Muscle of arm (tissue), 14 donors: ENCODE measurements at places on chromosomes 5 and 9.

DNA sequence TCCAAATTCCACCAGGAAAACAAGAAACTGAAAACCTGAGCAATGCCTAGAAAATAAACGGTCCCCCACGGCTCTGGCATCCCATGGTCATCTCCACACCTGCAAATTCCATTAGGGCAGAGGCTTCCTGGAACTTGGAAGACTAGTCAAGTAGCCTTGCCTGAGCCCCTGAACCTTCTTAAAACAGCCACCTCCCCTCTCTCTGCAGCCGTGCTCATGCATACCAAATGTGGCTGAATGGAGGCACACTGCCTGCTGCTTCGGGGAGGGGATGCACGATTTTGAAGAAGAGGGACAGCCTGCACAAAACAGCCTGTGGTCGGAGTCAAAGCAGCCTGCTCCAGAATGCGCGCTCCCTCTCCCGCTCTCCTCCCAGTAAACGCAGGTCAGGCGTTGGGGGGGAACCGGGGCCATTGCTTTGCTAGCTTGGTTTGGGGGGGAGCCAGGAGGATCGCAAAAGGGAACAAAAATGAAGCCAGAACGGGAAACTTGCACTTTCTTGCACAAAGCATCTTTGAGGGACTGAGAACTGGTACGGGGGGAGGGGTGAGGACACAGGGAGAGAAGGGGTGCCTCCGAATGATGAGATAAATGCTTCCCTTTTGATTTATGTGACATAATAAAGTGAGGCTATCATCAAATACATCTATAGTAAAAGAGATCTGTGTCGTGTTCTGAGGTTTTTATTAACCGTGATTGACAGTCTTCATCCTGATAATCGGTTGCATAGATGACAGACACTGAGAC is at the start of gene TRPM3:
Gene TRPM3, minus strand, starts transcription at position 347 of the 747 bp plus-strand sequence. Its CDS starts 267 bp downstream, at position 80.
- no peak for DNase-seq

DNA sequence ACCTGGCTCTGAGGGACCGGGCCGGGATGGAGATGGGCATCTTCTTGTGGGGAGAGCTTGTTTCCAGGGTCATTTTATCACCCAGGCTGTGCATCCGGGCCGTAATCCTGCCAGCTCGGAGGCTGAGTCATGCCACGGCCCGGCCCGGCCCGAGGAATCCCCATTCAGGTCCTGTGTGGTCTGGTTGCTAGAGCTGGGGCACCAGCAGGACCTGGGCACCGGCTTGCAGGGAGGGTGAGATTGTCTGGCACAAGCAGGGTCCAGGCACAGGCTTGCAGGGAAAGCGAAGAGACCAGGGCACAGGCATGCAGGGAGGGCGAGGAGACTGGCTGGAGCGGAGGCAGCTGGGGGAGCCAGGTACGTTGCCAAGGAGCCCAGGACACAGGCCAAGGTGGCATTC is 106.8 kb downstream of the RXRA start:
- no peak for DNase-seq

- DNase-seq = no peak
Measured at GRCh38 chr9:130526854-130527650, 52.3 kb upstream of the FUBP3 start.

- no peak for DNase-seq
Measured at GRCh38 chr5:146548781-146549449, 32.9 kb upstream of the GPR151 start.

GRCh38 chr5:107289030-107289714 is 381.6 kb downstream of the EFNA5 start:
- no peak for DNase-seq

DNA sequence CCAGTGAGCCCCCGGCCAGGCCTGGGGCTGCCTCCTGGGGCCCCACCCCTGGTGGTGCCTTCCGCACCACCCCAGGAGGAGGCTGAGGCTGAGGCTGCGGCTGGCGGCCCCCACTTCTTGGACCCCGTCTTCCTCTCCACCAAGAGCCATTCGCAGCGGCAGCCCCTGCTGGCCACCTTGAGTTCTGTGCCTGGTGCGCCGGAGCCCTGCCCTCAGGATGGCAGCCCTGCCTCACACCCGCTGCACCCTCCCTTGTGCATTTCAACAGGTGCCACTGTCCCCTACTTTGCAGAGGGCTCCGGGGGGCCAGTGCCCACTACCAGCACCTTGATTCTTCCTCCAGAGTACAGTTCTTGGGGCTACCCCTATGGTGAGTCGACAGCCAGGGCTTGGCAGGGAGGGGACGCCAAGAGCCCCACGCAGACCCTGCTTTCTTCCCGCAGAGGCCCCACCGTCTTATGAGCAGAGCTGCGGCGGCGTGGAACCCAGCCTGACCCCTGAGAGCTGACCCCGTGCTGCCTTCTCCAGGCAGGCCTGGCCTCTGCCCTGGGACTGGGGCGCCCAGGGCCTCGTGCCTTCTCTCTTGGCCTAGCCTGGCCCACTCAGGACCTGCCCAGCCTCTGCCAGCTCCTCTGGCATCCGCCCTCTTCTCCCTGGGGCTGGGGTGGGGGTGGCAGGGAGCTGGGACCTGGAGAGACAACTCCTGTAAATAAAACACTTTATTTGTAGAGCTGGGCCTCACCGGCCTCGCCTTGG is 4.0 kb upstream of the EHMT1 start:
- DNase-seq = no peak

DNA sequence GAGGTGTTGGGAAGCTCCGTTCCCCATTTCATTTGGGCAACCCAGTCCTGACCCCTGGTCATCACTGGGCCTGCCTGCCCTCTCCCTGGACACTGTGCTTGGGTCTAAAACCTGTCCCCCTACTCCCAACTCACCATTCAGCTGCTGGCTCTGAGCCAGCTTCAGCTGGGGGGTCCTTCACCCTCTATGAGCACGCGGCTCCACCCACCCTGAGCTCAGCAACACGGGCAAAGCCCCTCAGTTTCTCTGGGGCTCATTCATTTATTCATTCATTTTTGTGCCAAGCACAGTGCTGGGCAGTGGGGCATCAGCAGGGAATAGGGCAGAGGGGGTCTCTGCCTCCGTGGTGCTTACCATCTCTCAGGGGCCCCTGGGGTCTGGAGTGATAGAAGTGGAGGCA is 199.8 kb upstream of the MVB12B start:
- no peak for DNase-seq

DNA sequence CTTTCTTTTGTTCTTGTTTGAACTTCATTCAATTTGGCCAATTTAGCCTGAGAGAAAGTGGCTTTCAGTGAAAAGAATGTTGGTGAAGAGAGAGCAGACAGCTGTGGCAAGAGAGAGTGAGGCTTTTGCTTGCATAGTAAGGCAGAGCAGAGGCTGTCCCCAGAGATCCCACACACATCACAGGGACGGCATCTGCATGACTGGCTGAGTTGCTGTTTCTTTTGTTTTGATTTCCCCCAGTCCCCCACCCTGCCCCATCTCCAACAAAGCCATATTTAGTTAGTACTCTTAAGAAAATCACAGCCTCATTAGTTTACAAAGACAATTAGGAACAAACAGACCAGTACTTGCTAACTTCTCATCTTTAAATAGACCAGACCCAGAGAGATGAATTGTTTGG is 363.9 kb upstream of the SEMA6A start:
- DNase-seq = no peak

- peak; percentile 78 for DNase-seq
Measured at GRCh38 chr9:91193087-91193657, 168.5 kb downstream of the AUH start.

- no peak for DNase-seq
Measured at GRCh38 chr5:19605846-19606407, 382.1 kb downstream of the CDH18 start.

- no peak for DNase-seq
Measured at GRCh38 chr5:33772380-33772897, 119.4 kb downstream of the ADAMTS12 start.

DNA sequence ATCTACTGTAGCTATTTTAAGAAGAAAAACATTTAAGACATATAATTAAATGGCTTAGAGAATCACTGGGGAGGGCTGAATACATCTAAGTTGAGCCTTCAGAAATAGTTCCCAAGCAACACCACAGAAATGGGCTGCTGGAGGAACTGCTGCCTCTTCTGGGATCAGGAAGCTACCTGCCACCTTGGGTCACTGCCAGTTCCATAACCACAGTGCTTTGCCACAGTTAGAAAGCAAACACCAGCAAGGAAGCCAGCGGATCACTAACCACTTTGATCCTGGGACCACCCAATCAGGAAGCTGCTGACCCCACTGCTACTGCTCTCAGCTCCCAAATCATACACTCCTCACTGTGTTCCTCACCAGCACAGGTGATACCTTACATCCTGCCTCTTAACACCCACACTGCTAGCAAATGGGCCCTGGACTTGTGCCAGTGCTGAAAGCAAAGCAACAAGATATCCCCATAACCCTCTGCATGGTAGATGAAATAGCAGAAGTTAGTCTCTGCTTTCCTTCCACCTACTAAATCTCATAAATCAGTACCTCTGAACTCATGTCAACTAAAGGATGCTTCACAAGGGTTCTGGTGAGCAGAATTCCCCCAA is 346.9 kb downstream of the DEPDC1B start:
- no peak for DNase-seq

GRCh38 chr9:21153336-21154017 is 11.8 kb upstream of the IFNW1 start:
- no peak for DNase-seq

DNA sequence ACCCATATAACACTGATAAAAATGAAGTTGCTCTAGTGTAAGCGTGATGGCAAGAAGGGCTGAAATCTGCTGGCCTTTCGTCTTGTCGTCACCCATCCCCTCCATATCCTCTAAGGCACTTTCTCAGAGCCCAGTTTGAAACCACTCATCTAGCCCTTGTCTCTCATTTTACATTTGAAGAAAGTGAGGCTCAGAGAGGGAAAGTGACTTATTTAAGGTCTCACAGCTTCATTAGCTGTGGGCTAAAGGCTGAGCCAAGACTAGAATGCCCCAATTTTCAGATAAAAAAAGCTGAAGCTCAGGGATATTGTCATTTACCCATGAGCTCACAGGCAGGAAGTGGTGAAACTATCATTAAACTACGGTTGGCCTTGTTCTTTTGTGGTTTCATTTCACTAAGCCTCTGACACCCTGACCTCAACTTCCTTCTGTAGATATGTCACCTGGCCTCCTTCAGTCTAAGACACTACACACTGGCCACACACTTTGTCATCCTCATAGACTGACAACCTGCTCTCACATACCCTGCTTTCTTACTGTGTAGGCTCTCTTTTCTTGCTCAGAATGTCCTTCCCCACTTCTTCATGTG is 176.7 kb upstream of the DMAC1 start:
- DNase-seq = no peak

- no peak for DNase-seq
Measured at GRCh38 chr5:51384281-51384840, 1.1 kb downstream of the ISL1 start.

DNA sequence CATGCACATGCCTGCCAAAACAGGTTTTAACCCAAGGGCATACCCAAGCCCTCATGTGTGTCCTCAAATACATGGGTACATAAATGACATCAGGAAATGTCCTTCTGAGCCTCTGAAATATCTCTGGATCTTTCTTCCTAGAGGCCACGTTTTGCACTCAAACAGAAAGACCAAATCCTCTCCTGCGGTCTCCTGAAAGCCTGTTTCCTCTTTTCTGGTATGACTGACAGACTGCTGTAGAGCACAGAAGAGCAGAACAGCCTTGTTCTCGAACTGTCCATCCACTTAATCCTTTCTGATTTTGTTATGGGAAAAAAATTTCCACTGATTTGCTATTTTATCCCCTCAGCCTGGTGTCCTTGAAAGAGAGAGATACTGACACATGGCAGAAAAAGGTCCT is 107.2 kb downstream of the ASTN2 start:
- no peak for DNase-seq

DNA sequence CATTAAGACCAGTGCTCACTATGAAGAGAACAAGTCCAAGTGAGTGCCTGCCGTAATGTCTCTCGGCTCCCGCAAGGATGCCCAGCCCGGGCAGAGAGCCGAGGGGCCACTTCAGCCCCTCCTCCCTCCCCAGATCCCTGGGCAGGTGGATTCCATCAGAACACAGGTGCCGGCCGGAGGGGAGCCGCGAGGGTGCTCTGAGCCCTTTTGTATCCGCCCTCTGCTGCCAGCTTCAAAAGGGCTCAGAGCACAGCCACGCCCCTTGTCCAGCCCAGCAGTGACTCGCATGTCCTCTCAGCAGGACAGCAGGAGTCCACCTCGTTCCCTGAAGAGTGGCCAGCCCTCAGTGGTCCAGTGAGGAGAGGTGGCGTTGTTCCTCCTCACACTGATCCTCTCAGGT is 43.9 kb downstream of the CYFIP2 start:
- no peak for DNase-seq

GRCh38 chr5:44506561-44506960 is 117.3 kb upstream of the FGF10 start:
- no peak for DNase-seq

DNA sequence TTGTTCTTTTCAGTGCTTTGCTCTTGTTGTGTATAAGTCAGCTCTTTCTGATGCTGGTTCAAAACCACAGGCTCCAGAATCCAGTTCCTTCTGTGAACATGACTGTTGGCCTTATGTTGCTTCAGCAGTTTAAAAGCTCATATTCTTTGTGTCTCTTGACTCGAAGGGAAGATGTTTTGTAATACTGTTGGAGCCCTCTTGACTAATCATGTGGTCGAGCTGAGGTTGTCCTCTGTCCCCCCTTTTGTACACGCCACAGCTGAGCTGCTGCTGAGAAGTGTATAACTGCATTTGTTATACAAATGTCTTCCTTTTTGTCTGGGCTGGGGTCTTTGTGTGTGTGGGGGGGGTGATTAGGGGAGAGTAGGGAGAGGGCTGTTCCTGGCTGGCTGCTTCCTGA is 35.8 kb downstream of the SLC36A1 start:
- DNase-seq = no peak

DNA sequence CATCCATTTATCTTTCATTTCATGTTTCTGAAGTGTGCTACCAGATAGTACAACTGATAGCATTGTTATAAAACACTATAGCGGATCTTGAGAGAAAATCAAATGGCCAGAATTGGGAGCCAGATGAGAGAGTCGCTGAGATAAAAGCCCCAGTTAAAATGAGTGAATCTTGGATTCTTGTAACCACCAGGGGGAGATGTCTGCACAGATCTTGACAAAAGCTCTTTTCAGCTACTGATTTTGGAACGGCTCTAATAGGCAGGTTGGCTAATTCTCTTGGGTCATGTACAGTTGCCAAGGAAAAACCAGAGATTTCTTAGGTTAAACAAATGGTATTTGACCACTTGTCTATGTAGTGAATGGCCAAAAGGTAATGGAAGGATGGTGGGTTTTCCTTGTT is 21.7 kb downstream of the F2RL2 start:
- peak; percentile 60 for DNase-seq

DNA sequence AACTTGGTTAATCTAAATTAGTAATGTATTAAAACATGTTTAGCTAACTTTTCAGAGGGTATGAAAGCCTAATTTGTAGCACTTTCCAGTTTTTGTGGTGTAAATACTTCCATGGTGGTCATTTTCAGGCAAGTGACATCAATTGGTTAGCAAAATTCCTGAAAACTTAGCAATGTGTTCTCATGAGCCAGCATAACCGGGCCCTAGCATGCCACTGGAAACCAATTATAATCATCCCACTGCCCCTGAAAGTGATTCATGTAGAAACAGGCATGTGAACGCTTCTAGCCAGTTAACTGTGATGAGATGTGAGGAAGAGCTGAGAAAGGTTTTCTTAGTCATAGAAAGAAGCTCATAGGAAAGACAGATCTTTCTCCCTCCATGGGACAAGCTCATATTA is 417.2 kb downstream of the TLR4 start:
- no peak for DNase-seq

GRCh38 chr5:31554552-31554951 is 22.5 kb downstream of the C5orf22 start:
- DNase-seq = no peak
